ENCODE measurements at places on chromosomes 4 and X. TPM values are rescaled to one million over a fixed set of nuclear protein-coding genes. Genes with fewer than 3 reads are reported as not detected.

GRCh38 chr4:85913931-85914694 is 439.2 kb downstream of the ARHGAP24 start:
- DNase-seq: no peak
- no peaks in the 10 kb centered on the region for H3K4me1 ChIP-seq
- no peak overlapping the region for H3K27ac ChIP-seq
- H3K4me3 ChIP-seq: no peak overlapping the region
- no peaks in the 10 kb centered on the region for H3K36me3 ChIP-seq
- no peaks in the 10 kb centered on the region for H3K27me3 ChIP-seq

GRCh38 chr4:67558493-67558892 is at the start of gene STAP1:
Gene STAP1, plus strand, starts transcription at chr4:67558727. Its CDS starts 83 bp downstream, at chr4:67558810.
- no peaks in the 10 kb centered on the region for H3K36me3 ChIP-seq
- peak; percentile 27 for DNase-seq
- H3K4me1 ChIP-seq: peaks cover 10% of the 10 kb centered on the region

- H3K27ac ChIP-seq: no peak overlapping the region
- H3K36me3 ChIP-seq: no peaks in the 10 kb centered on the region
- H3K4me1 ChIP-seq: peaks cover 2% of the 10 kb centered on the region
- H3K27me3 ChIP-seq: peaks cover 2% of the 10 kb centered on the region
- no peak overlapping the region for H3K4me3 ChIP-seq
Observed at GRCh38 chr4:78764498-78764961, 11.6 kb upstream of the BMP2K start.

DNA sequence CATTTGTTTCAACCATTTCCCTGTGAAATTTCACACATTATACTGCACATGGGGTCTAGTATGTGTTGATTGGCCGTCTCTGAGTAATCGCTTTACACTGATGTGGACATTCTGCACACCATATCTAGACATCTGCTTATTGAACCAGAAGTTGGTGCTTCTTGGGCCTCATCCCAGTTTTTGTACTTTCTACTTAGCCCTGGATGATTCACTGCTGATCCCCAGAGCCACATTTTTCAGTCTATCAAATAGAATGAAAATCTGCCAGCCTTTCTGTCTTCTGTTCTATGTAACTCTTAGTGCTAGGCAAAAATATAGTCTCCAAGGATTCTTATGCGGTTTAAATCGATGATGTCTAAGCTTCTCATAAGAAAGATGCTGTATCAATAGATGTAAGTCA is 40.5 kb upstream of the RELL1 start:
- H3K4me1 ChIP-seq: peaks cover 17% of the 10 kb centered on the region
- H3K27me3 ChIP-seq: no peaks in the 10 kb centered on the region
- no peak overlapping the region for H3K27ac ChIP-seq
- no peak for DNase-seq
- H3K4me3 ChIP-seq: no peak overlapping the region
- no peaks in the 10 kb centered on the region for H3K36me3 ChIP-seq

DNA sequence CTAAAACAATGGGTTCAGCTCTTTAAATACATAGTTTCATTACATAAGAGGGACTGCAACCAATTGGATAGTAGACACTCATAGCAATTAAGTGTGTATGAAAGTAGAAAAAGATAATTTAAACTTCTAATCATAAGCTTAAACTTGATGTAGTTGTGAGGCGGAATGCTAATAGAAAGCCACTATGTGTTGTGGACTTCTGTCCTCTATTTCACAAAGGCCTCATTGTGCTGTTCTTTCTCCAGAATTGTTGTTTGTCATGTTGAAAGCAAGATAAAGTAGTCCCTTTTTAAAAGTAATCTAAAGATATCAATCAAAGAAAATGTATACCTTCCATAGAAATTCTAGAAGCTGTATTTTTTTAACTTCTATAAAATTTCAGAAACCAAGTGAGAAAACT is 329.4 kb downstream of the KLHL4 start:
- H3K27ac ChIP-seq: no peak overlapping the region
- H3K27me3 ChIP-seq: no peaks in the 10 kb centered on the region
- H3K4me1 ChIP-seq: no peaks in the 10 kb centered on the region
- no peak for DNase-seq
- no peaks in the 10 kb centered on the region for H3K36me3 ChIP-seq

DNA sequence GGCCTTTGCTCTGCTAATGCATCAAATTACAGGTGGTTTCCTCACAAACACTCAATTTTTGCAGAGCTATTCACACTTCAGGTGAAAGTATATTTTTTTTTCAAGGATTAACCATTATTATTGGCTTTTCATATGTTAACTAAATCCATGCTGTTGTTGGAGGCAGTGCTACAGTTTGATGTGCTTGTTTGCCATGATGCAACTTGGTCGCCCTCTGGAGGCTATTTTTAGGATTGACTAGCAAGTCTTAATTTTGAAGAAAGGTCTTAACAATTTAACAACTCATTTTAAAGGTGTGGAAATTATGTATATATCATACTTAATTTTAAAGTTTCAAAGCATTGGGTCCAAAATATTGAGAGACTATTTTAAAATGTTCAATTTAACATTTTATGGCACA is 168.8 kb upstream of the FAM47A start:
- no peak overlapping the region for H3K4me3 ChIP-seq
- H3K4me1 ChIP-seq: no peaks in the 10 kb centered on the region

The NPY2R gene
- not detected for total RNA-seq
